Suprapubic skin (tissue), 4 donors: ENCODE measurements at places on chromosomes 6 and 20. TPM values are rescaled to one million over a fixed set of nuclear protein-coding genes. Genes with fewer than 3 reads are reported as not detected.

POPDC3 gene
- total RNA-seq = not detected

GRCh38 chr20:10014431-10014830 lies 20.4 kb upstream of the ANKEF1 start:
- DNase-seq = no peak

GRCh38 chr6:151101161-151101815 lies 138.5 kb upstream of the AKAP12 start:
- no peak for DNase-seq

GRCh38 chr20:10711903-10712451 lies 38.2 kb upstream of the JAG1 start:
- no peak for DNase-seq

DNA sequence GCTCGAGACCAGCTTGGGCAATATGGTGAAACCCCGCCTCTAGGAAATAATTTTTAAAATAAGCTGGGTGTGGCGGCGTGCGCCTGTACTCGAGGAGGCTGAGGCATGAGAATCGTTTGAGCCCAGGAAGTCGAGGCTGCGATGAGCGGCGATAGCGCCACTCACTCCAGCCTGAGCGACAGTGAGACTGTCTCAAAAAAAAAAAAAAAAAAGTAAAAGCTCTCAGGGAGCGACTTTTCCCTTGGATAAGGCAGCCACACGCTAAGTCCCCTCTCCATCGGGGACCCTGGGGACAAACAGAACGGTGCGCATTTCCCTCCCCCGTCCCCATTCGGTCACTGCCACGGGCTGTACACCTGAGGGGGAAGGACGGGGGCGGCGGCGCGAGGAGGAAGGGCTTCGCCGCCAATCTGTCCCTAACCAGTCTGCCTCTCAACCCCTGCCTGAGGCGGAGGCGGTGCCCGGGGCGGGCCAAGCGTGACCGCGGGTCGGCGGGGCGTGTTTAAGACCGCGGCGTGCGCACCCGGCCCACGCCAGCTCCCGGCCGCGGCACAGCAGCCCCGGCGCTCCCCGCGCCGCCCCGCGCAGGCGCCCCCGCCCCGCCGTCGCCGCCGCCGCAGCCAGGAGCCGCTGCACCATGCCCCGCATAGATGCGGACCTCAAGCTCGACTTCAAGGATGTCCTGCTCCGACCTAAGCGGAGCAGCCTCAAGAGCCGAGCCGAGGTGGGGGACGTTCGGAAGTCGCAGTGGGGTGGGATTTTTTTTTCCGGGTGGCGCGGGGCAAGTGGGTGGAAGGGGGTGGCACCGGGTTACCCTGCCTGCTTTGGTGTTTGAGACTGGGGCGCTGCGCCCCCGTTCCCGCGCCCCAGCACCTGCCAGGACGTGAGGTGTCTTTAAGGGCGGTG lies at the start of gene GMPR:
Gene GMPR, plus strand, starts transcription at position 531 of the 906 bp plus-strand sequence. Its CDS starts 107 bp downstream, at position 638.
- peak; percentile 90 for DNase-seq

DNA sequence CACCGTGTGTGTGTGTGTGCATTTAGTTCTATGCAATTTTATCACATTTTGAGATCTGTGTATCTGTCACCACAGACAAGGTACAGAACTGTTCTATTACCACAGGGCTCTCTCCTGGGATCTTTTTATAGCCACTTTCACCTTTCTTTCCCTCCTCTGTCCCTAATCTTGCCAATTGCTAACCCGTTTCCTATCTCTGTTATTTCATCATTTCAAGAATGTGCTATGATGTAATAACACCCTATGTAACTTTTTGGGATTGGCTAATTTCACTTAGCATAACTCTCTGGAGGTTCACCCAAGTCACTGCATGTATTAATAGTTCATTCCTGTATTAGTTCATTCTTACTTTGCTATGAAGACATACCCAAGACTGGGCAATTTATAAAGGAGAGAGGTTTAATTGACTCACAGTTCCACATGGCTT lies 657.7 kb downstream of the QKI start:
- DNase-seq = no peak

HLA-DPA1 gene
- 21.1 TPM for total RNA-seq

- DNase-seq = no peak
These were observed 184.4 kb downstream of the ERMARD start for GRCh38 chr6:169935861-169936260.

PHF1 gene
- 35.9 TPM for total RNA-seq

TRIM10 gene
- 1.3 TPM for total RNA-seq

DNA sequence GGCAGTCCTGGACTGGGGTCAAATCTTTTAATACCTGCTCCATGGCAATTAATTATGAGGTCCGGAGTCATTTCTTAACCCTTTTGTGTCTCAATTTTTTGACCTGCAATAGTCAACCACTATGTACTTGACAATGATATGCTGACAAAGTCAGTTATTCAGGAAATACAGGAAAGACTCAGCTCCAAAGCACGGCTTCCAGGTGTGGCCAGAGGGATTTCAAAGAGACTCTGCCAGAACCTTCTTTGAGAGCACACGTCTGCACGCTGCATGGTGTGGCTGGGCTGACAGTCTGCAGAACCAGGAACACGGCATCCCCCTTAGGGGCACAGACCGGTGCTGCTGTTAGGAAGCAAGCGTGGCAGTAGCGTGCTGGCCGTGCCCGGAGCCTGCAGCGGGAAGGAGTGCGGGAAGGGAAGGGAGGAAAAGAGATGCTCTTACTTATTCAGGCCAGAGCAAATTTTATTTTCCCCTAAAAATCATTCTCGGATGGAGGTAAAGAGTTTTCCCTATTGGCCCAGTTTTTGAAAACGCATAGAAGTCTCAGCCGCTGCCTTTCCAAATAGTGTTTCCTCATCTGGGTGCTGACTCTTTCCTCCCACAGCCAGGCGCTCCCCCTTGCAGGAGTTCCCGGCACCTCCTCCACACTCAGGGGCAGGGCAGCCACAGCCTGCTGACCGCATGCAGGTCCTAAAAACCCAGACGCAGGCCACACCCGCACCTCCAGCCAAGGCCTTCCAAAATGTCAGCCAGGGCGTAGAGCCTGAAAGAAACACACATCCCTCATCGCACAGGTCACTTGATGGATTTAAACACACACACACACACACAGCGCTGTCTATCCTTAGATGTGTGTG lies 187.4 kb upstream of the SNX9 start:
- DNase-seq = no peak

GRCh38 chr6:134621858-134622257 lies 303.9 kb upstream of the SGK1 start:
- DNase-seq = no peak

RPS6KA2 gene
- 33.2 TPM for total RNA-seq

STMND1 gene
- total RNA-seq = not detected

DEFB132 gene
- not detected for total RNA-seq

GRCh38 chr20:58054780-58055373 lies 173.6 kb downstream of the ANKRD60 start:
- DNase-seq = peak; percentile 72

GRCh38 chr6:109308018-109308492 lies 74.2 kb downstream of the CD164 start:
- peak; percentile 81 for DNase-seq

TCF21 gene
- not detected for total RNA-seq

SUMO4 gene
- total RNA-seq = 1.0 TPM

DNA sequence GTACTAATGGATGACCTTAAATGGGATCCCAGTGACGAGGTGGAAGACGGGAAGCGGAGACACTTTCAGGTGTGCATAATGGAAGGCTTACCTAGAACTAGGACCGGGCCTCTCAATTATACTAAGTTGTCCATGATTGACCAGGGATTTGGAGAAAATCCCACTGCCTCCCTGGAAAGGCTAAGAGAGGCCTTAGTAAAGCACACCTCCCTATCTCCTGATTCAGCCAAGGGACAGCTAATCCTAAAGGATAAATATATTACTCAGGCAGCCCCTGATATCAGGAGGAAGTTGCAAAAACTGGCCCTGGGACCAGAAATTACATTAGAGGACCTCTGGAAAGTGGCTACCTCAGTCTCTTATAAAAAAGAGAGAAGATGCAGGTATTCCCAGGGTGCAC lies 93.2 kb downstream of the JARID2 start:
- no peak for DNase-seq

DNA sequence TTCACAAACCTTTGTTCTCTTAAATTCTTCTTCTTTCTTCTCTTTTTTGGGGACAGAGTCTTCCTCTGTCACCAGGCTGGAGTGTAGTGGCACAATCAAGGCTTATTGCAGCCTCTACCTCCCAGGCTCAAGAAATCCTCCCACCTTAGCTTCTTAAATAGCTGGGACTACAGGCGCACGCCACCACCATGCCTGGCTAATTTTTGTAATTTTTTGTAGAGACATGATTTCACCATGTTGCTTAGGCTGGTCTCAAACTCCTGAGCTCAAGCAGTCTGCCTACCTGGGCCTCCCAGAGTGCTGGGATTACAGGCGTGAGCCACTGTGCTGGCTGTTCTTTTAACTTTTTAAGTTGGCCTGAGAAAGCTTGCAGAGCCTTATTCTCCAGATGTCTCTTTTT lies 48.0 kb downstream of the NCOA3 start:
- DNase-seq = no peak
